ENCODE measurements at places on chromosomes 3 and 15.

DNA sequence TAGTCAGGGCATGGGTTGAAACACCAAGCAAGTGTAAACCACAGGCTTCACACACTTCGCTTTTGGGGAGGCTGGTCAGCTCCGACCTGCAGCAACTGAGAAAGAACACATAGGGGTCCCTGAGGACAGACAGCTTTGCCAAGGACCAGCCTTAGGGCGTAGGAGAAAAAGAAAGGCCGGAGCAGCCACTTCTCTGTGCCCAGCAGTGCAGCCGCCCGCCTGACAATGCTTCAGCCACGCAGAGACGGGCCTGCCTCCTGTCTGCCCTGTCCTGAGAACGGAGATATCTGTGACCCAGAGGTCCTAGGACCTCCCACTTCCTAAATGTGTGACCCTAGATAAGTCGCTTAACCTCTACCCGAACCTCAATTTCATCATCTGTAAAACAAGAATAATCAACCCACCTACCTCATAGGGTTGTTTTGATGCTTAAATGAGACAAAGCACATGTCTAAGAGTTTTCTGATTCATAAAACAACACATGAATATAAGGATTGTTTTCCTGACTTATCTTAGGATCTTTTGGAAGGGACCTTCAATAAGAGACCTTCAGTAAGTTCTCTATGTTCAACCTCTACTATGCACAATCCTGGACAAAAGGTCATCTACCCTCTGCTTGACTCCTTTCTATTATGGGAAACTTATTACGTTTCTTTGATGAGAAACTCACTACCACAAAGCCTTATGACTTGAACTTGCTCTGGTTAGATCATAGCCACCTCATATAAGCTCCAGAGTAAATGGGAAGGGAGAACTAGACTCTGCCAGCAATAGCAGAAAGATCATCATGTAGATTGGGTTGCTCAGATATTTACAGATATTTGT lies 32.9 kb upstream of the RFTN1 start:
- H3K36me3 ChIP-seq: no peaks in the 10 kb centered on the region
- DNase-seq: no peak
- H3K4me1 ChIP-seq: peaks cover 3% of the 10 kb centered on the region
- H3K27ac ChIP-seq: no peak overlapping the region
- no peak overlapping the region for H3K4me3 ChIP-seq
- H3K27me3 ChIP-seq: no peaks in the 10 kb centered on the region

GRCh38 chr3:119297169-119297568 lies 3.0 kb downstream of the ARHGAP31 start:
- no peak overlapping the region for H3K27ac ChIP-seq
- no peaks in the 10 kb centered on the region for H3K27me3 ChIP-seq
- no peak for DNase-seq
- no peak overlapping the region for H3K4me3 ChIP-seq
- H3K36me3 ChIP-seq: peaks cover 3% of the 10 kb centered on the region

DNA sequence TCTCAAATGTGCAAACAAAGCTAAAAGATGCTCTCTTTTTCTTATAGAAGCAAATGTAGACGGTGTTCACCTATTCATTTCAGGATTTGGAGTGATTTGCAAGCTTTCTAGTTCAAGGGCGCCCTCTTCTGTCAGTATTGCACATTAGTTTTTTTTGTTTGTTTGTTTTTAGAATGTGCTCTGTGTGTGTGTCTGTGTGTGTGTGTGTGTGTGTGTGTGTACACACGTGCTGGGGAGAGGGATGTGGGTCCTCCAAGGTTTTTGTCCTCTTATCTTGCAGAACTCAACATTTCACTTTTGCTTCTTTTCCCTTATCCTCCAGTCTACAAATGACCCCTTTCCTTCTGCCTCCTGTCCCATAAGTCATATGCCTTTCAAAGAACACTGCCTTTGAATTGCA lies 23.5 kb downstream of the DNAH1 start:
- no peak overlapping the region for H3K27ac ChIP-seq
- no peaks in the 10 kb centered on the region for H3K27me3 ChIP-seq
- no peak overlapping the region for H3K4me3 ChIP-seq
- H3K36me3 ChIP-seq: peaks cover 3% of the 10 kb centered on the region

DNA sequence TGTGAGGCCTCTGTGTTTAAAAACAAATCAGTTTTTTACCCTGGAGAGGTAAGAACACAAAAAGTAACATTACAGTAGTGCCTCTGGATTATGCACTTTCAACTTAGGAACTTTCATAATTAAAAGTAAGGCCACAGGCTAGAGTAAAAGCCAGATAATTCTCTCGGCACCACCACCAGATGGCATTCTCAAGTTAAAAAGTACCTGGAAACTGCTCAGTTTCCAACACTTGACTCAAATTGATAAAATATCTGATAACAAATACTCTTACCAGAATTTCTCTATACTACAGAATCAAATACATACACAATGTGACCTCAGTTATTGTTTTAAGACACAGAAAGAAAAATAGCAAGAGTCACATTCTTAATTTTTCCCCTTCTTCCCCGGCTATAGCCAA lies 19.9 kb downstream of the SPICE1 start:
- H3K4me1 ChIP-seq: no peaks in the 10 kb centered on the region
- H3K36me3 ChIP-seq: peaks cover 16% of the 10 kb centered on the region
- H3K27ac ChIP-seq: no peak overlapping the region
- peak; percentile 60 for DNase-seq

- H3K27ac ChIP-seq: no peak overlapping the region
- no peak overlapping the region for H3K4me3 ChIP-seq
- H3K27me3 ChIP-seq: no peaks in the 10 kb centered on the region
- H3K4me1 ChIP-seq: peaks cover 26% of the 10 kb centered on the region
- no peaks in the 10 kb centered on the region for H3K36me3 ChIP-seq
Observed at GRCh38 chr3:195040773-195041520, 230.0 kb downstream of the XXYLT1 start.

DNA sequence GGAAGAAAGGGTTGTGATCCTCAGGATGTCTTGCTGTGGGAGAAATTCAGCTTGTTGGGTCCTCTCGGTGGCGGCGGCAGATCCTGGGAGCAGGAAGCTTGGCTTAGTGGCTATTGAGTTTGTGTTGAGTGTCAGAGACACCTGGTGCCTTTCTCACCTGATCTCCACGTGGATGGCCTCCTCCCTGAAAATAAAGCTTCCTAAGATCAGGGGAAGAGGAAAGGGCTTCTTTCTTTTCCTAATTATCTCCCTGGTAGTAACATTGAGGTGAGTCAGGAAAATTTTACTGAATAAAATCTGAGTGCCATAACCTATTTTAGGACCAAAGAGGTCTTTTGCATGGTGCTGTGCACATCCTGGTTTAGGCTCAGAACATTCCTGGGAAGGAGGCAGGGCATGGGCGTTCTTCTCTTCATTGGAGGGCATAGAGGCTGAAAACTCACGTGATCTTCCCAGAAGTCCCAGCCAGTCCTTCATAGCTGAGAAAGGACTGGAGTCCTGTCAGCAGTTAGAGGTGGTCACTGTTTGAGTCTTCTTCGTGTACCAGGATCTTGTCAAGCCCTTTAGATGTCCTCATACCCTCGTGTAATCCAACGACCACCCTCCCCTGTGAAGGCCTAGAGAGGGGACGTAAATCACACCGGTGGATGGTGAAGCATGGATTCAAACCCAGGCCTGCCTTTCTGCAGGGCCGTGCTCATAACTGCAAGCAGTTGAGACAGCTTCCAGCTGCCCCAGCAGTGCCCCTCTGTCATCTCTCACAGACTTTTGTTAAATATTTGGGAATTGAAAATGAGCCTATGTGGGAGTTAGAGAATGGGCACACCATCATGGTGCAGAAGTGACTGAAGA lies 1.1 kb downstream of the CMTM8 start:
- peak overlapping the region; percentile 59 for H3K4me3 ChIP-seq
- peaks cover 22% of the 10 kb centered on the region for H3K4me1 ChIP-seq
- no peak overlapping the region for H3K27ac ChIP-seq
- peaks cover 28% of the 10 kb centered on the region for H3K27me3 ChIP-seq
- no peak for DNase-seq

- H3K4me3 ChIP-seq: no peak overlapping the region
- no peak overlapping the region for H3K27ac ChIP-seq
- H3K4me1 ChIP-seq: no peaks in the 10 kb centered on the region
- no peaks in the 10 kb centered on the region for H3K27me3 ChIP-seq
- DNase-seq: no peak
Observed at GRCh38 chr3:127395663-127396355, 108.0 kb upstream of the PRR20G start.

DNA sequence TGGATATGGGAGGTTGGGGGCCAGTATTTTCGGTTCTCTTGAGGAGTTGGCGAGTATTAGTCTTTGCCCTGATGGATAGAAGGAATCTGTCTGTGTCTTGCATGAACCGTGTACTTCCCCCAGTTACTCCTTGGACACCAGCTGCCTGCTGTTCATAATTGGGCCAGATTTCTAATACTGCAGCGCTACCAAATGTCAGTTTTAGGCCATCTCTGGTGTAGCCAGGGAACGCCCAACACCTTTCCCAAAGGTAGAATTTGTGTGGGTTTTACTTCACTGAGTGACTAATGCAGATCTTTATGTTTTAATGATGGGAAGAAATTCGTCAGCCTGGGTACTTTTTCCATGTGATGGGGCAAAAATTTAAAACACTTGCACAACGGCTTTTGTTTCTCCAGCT lies 18.4 kb downstream of the FLNB start:
- no peaks in the 10 kb centered on the region for H3K36me3 ChIP-seq
- H3K4me3 ChIP-seq: no peak overlapping the region
- no peak overlapping the region for H3K27ac ChIP-seq
- no peaks in the 10 kb centered on the region for H3K4me1 ChIP-seq
- no peak for DNase-seq

GRCh38 chr3:132912416-132912753 lies 125.8 kb upstream of the TMEM108 start:
- no peaks in the 10 kb centered on the region for H3K36me3 ChIP-seq
- no peaks in the 10 kb centered on the region for H3K27me3 ChIP-seq
- no peak for DNase-seq
- H3K27ac ChIP-seq: no peak overlapping the region
- no peaks in the 10 kb centered on the region for H3K4me1 ChIP-seq

GRCh38 chr15:67158367-67158766 lies 93.0 kb downstream of the SMAD3 start:
- DNase-seq: no peak
- H3K4me3 ChIP-seq: no peak overlapping the region
- no peak overlapping the region for H3K27ac ChIP-seq
- peaks cover 40% of the 10 kb centered on the region for H3K4me1 ChIP-seq
- H3K36me3 ChIP-seq: peaks cover 26% of the 10 kb centered on the region

All from B cell (primary cell).